ENCODE measurements at places on chromosomes 5 and 9.

GRCh38 chr9:33161589-33162132, 5.5 kb downstream of the B4GALT1 start:
- DNase-seq, result peak; percentile 70

- DNase-seq, result no peak
These were observed 13.5 kb downstream of the BASP1 start for GRCh38 chr5:17230808-17231525.

DNA sequence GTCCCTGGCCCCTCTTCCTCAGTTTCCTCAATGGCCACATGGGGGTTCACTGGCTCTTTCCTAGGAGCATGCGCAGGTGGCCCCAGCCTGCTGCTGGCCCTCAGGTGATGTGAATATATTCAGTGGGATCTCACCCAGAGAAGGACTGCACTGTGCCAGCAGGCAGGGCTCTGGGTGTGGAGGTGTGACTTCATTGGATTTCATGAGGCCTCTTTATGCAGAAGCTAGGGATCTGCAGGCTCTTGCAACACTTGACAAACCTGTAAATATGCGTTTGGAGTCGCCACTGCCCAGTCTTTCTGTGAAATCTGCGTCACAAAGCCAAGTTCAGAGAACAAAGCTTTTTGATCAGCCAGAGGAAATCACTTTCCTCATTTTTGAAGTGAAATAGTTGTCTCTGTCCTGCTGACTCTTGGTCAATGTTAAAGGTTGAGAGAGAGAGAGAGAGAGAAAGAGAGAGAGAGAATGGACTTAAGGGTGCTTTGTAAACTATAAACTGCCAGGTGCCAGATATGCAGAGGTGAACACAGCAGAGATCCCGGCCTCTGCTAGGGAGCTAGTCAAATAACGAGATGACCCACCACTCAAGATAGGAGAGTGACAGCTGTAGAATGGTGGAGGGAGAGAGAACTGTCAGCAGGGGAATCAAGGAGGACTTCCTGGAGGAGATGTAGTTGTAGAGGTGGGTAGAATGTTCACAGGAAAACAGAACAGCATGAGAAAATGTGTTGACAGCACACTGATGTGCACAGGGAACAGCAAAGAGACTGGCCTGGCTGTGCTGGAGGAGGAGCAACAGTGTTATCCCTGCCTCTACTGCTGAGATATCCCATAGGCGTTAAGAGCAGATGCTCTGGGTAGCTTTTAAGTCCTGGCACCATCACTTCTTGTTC, 167.0 kb upstream of the ZNF618 start:
- no peak for DNase-seq

DNA sequence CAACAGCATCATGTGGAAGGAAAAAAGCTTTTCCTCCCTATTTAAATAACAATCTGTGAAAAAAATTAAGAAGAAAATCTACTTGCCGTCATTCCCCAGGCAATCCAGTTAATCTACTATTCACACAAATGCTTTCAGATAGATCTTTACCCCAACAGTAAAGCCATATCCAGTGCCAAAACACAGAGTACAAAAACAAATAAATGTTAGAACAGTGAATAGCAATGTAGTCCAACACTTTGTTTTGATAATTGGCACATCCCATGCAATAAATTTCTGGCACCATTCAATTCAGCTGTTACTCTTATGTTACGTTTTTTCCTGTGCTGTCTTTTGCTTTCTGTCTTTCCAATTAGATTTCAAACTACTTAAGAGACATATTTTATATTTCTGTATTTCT, 2245.5 kb upstream of the WWC1 start:
- DNase-seq, result no peak

GRCh38 chr5:174610968-174611367, 113.4 kb upstream of the MSX2 start:
- DNase-seq, result no peak

DNA sequence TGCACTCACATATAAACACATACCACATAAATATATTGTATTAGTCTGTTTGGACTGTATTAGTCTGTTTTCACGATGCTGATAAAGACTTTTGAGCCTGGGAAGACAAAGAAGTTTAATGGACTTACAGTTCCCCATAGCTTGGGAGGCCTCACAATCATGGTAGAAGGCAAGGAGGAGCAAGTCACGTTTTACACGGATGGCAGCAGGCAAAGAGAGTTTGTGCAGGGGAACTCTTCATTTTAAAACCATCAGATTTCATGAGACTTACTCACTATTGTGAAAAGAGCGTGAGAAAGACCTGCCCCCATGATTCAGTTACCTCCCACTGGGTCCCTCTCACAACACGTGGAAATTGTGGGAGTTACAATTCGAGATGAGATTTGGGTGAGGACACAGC, 133.4 kb downstream of the FER start:
- DNase-seq, result no peak

DNA sequence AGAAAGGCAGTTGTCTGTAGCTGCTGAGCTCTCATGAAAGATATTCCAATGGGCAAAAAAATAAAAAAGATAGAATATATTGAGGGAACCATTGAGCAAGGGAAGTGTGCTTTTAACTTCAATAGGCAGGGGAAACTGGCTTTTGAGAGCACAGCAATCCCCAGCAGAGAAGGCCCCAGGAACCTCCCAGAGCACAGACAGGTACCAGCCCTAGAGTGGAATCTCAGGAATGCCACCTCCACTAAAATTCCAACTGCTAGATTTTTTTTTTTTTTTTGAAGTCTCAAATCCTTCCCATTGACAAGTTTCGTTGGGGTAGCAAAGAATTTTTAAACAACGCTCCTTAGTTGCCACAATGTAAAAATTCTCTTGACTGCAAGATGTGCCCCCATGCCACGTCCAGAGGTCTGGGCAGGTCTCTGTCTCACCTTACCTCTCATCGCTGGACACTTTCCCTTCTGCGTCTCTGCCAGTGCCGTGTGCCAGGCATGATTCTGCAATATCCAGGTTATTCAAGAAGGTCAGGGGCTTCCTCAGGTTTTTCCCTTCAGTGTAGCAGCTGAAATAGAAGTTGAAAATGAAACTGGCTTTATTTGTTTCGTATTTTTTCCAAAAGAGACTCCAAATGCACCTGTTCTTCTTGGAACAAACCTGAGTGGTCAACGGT, 64.2 kb upstream of the IRX1 start:
- no peak for DNase-seq

DNA sequence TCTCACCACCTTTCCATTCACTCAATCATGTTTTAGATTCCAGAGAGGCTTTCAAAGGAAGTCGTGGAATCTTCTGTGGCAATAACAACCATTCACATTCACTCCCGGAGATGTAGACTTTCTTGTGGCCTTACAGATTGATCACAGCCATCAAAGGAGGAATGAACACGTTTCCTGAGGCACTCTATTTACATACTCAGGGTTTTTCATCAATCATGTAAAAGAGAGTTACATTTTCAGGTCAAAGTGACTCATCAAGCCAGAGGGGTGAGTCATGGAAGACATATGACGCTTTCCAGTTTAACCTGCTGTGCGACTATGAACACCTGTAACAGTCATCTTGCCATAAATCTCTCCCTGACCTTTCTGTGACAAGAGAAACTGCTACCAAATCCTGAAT, 39.3 kb upstream of the RAD23B start:
- DNase-seq, result no peak

GRCh38 chr5:180521101-180521500, 26.9 kb downstream of the CNOT6 start:
- no peak for DNase-seq

DNA sequence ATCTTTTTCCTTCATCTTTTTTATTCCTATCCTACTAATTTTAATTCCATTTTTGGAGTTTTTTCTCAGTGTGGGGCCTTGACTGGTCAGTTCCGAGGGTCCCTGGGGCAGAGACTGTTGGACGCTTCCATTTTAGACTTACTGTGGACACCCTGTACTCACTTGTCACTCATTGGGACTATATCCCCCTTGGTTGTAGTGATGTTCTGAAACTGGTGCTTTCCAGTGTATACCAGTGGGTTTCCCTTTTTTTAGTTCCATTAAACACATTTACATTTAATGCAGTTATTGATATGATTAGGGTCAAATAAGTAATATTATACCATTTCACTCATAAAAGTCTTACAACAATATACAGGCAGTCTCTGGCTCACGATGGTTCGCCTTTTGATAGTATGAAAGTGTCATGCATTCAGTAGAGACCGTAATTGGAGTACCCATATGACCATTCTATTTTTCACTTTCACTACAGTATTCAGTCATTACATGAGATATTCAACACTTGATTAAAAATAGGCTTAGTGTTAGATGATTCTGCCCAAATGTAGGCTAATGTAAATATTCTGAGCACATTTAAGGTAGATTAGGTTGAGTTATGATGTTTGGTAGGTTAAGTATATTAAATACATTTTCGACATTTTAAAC, 46.0 kb downstream of the CNOT6 start:
- DNase-seq, result no peak

DNA sequence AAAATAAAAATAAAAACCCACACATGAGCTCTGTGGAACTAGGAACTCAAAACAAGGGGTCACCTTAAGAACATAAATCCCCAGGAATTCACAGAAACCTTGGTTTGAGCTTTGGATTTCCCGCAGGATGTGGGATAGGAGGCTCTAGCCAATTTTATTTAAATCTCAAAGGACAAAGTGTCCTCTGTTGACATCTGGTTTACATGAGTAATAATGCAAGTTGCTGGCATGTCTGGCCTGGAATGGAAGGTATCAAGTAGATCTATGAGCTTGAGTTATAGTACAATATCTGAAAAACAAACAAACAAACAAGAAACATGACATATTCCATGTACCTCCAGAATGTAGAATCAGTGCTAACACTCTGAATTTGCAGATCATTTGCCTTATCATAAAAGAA, 94.2 kb upstream of the SLIT3 start:
- no peak for DNase-seq

DNA sequence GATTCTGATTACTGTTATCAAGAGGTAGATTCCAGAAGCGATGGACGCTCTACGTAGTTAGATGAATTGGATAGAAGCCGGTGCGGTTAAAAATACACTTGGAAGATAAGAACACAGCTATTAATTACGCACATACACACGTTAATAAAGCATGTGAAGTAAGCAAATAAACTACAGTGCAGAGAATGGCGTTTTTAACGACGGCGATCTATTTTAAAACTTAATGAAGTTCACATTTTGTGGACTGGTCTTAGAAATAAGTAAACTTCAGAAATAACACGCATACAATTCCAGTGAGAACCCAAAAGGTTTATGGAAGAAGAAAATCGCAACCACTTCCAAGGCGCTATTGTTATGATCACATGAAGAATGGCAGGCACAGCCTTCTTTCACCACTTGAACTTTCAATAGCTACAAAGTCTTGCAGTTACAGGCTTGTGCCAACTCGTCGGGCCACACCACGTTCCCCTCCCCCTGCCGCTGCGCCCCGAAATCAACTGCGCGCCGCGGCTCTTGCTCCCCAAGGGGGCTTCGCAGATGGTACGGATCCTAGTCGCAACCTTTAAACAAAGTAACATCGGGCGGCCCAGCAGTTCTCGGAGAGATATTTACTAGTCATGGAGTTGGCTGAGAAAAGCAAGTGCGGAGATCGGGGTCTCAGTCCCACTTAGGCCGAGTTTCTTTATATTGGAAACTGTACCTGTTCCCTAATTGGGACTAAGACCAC, 866 bp upstream of the SEMA6A start:
- no peak for DNase-seq

GRCh38 chr5:140145818-140146522, 20.2 kb downstream of the IGIP start:
- DNase-seq, result no peak

DNA sequence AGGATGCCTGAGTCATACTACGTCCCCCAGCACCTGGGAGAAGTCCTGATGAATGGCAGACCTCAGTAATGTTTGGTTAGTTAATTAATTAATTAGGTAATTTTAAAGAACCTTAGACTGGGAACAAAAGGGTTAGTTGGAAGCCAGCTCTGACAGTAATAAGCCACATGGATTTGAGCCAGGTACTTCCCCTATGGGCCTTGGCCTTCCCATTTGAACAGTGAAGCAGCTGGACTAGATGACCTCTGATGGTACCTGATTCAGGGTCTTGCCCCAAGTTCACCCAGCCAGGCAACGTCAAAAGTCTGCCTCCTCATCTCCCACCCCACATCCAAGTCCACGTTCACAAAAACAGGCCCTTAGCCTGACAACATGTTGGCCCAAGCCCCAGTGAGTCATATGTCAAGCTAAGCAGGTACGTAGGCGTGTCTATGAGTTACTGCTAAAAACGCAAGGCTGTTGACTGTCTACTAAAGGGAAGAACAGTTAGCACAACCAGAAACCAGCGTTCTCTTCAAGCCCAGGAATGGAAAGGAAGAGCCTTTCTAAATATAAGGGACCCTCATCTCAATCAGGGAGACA, 303.2 kb downstream of the ACTL7B start:
- no peak for DNase-seq

- DNase-seq, result no peak
These were observed 156.3 kb downstream of the ELAVL2 start for GRCh38 chr9:23669776-23670175.

DNA sequence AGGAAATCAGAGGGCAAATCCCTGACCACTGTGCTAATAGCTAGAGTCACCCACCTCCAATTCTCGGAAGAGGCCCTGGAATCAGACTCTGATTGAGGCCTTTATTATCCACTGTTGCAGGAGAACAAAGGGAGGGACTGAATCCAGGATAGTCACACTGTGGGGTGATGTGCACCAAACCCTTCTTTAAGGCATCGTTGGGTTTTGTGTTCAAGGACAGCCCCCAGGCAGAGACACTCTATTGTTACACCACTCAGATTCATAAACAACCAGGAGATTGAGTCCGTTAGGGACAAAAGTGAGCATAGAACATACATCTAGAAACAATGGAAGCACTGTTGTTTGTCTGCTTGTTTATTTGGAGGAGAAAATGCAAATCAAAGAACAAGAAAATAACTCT, 124.6 kb upstream of the TBCA start:
- DNase-seq, result no peak

DNA sequence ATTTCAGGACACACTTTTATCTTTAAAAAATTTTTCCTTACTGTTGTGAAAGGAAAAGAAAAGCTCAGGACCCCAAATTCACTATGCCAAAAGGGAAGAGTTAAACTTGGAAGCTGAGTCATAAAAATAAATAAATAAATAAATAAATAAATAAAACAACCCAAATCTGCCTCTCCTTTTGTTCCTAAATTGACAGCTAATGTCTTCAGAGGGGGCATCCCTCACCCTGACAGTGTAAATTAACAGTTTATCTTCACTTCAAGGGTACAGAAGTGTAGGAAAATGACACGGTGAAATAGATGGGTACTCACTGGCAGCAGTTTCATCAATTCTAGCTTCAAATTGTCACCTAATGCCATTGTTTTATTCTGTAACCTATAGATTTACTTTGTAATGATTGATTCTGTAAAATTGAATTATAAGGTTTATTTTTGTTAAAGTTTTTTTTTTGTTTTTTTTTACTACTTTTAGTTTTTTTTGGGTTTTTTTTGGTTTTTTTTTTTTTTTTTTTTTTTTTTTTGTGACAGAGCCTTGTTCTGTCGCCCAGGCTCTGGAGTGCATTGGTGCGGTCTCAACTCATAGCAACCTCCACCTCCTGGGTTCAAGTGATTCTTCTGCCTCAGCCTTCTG, 18.5 kb upstream of the ANXA1 start:
- no peak for DNase-seq
